ENCODE measurements at places on chromosomes 11 and 22.

DNA sequence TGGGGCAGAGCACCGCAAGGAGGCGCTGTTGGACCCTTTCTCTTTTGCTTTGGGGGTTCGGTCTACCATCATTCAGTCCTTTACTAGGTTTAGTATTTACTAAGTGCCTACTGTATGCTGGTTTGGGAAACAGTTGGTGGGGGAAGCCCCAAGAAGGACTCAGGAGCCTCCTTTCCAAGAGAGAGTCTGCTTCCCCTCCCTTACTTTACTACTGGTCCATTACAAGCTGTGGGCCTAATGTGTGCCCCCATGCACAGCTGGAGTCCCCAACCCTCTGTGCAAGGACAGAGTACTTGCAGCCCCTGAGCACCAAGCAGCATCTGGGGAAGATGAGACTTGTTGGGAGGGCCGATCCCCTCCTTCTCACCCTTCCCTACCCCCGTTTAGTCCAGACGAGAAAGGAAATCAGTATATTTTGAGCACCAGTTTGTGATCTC, 876 bp upstream of the UBE2L6 start:
- DNase-seq, result peak; percentile 94

DNA sequence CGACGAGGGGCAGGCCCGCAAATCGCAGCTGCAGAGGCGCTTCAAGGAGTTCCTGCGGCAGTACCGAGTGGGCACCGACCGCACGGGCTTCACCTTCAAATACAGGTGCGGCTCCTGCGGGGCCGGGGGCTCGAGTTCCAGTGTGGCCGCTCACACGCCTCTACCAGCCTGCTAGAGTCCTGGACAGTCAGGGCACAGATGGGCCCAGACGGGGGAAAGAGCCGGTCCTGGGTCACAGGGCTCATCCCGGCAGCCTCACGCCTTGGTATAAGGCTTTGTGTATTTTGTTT, 506 bp downstream of the MCM5 start:
- no peak for DNase-seq

GRCh38 chr22:24414523-24414922, 12.9 kb upstream of the ADORA2A start:
- no peak for DNase-seq

DNA sequence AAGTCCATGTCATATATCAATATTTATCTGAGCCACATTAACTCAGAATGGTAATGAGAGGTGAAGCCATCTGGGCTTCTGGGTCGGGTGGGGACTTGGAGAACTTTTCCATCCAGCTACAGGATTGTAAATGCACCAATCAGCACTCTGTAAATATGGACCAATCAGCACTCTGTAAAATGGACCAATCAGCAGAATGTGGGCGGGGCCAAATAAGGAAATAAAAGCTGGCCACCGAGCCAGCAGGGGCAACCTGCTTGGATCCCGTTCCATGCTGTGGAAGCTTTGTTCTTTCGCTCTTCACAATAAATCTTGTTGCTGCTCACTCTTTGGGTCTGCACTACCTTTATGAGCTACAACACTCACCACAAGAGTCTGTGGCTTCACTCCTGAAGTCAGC, 253.4 kb downstream of the JRKL start:
- no peak for DNase-seq

- DNase-seq, result peak; percentile 45
Observed at GRCh38 chr22:22954656-22955055, 67.0 kb downstream of the IGLL5 start.

GRCh38 chr22:47376322-47376700, 613.9 kb downstream of the TBC1D22A start:
- no peak for DNase-seq

GRCh38 chr11:2275334-2276279, 5.2 kb upstream of the ASCL2 start:
- no peak for DNase-seq

- DNase-seq, result no peak
Observed at GRCh38 chr11:73314117-73314961, 6.3 kb downstream of the ARHGEF17 start.

DNA sequence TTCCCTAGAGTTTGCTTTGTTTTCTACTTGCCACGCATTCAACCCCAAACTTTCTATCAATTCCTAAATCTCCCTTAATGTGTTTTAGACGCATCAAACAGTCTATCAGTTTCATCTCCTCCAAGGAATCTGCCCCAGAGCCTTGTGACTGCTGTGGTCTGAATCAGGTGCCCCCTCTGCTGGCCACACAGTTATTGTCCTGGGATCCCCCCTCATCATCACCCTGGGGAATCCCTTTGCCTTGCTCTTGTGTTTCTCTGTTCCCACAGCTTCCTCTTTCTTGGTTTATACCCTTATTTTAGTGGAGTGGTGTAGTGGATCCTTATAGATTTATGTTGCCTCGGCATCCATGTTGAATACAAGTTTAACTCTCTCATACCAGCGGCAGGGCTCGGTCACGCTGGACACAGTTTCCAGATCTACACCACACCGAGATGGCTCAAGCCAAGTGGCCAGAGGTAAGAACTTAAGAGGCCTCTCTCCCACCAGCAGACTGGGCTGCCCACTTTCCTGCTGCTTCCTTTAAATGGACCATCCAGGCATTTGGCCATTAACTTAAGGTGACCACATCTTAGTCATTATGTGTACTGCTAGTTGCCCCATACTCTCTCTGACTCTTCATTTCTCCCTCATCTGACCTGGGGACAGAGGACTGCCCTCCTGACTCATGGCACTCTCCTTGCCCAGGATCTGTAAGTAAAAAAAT, 8.2 kb downstream of the UPB1 start:
- DNase-seq, result peak; percentile 75

- no peak for DNase-seq
Observed at GRCh38 chr22:37473437-37473946, 12.7 kb downstream of the MFNG start.

- peak; percentile 30 for DNase-seq
Observed at GRCh38 chr11:1879941-1880720, 11.6 kb downstream of the PRR33 start.

DNA sequence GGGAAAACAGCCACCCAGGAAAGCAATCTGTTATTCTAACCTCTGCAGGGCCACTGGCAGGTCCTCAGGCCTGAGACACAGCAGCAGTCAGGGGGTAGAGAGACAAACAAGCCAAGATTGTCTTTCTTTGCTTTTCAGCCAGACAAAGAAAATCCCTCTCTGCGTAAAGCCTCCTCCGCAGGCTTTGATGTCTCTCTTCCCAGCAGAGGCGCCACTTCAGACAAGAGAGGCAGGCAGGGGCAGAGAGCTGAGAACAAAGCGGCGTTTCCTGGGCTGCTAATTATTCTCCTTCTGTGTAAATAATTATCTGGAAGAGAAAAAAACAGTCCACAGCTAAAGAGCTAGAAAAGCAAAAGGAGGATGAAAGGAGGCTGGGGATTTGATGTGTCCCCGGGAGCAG, 102.7 kb upstream of the SEZ6L start:
- DNase-seq, result no peak

DNA sequence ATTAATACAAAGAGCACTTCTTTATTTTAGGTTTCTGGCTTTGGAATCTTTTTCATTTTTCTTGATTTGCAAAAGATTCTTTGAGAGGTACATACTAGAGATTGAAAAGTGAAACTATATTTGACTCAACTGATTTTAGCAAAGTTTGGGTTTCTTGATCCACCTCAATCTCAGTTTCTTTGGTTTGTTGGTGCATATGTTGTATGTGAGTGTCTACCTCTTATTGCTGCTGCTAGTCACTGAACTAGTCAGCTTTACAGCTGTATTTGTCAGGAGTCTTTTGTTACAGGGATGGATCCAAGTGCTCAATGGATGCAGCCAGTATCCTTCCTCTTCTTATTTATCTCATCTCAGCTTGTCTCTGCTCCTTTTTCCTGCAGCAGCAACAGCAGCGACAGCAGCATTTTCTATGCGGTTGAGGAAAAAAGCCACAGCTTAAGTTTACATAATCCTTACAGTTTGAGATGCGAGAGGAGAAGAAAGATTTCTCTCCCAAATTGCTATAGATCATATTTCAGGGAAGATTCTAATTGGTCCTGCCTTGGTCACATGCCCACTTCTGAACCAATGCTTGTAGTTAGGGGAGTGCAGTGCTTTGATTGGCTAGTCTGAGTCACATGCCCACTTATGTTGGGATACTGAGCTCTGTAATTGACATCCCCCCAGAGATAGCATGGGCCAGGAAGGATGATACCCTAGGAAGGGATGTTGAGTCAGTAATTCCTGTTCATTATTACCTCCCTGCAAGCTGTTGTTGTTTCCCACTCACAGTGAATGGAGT, 10.0 kb upstream of the ZNRF3 start:
- no peak for DNase-seq

GRCh38 chr22:22789922-22790845, 97.4 kb upstream of the IGLL5 start:
- DNase-seq, result no peak

- no peak for DNase-seq
Observed at GRCh38 chr22:46290843-46291785, 5.6 kb upstream of the GTSE1 start.

- DNase-seq, result no peak
Observed at GRCh38 chr11:12749442-12749841, 75.2 kb downstream of the TEAD1 start.

DNA sequence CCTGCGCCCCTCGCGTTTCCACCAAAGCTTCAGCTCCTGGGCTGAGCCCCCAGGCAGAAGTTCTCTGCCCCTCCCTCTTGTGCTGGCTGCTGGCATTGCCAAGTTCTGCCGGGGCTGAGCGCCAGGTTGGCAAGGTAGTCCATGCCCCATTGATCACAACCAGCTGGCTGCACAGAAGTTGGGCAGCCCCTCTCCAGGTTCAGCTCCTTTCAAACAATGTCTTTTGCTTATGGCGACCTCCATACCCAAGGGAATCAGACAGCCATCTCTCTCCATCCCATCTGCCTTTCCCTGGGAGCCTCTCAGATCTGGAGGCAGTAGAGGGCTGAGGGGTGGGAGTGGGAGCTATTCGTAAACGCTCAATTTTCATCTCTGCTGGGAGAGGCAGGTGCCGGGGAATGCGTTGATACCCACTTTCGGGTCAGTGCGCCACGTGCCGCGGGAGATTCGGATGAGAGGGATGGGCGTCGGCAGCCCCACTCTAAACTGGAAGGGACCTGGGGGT, 1.5 kb downstream of the ADAMTS8 start:
- DNase-seq, result no peak

DNA sequence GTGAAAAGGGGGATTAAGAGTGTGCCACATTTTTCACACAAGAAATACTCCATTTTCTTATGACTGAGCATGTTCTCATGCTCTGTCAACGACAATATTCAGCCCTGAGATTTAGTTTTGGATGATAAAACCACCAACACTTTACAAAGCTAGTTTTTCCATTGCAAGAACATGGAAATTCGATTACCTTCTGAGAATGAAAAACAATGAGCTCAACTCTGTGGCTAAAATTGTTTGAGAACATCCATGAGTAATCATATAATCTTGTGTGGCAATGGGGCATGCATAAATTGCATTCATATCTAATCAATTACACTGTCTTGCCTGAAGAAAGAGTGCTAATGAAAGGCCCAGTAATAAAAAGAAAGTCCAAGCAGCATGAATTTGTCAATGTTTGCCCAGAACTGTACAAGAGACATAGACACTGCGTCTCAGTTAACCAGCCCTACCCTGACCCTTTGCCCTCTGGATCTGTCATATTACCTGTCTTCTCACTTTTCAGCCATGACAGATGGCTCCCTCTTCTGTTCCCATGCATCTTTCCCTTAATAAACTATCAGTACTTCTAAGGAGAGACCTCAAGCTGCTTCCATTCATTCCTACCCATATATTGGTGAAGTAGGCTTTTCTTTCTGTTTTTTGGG, 253.4 kb downstream of the FAM76B start:
- no peak for DNase-seq

DNA sequence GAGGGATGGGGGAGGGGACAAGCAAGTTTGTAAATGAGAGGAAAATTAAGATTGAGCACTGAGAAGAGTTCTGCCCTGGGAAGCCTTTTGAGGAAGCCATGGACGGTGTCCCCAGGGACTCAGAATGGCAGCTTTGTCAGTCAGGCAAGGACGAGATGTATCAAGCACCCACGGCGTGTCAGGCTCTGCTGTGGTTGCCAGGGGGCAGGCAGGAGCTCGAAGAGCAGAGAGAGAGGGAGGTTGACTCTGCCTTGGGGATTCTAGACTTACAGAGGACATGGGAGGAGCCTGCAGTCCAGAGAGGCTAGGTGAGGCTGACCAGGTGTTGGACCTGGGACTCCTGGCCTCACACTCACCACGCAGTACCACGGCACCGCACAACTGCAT, 29.1 kb upstream of the SYT7 start:
- no peak for DNase-seq

- peak; percentile 41 for DNase-seq
Observed at GRCh38 chr11:134261626-134262488, 8.5 kb downstream of the ACAD8 start.

- DNase-seq, result no peak
Observed at GRCh38 chr11:9575260-9576240, 2.1 kb downstream of the WEE1 start.

GRCh38 chr11:45318516-45318915, 32.4 kb upstream of the SYT13 start:
- no peak for DNase-seq

DNA sequence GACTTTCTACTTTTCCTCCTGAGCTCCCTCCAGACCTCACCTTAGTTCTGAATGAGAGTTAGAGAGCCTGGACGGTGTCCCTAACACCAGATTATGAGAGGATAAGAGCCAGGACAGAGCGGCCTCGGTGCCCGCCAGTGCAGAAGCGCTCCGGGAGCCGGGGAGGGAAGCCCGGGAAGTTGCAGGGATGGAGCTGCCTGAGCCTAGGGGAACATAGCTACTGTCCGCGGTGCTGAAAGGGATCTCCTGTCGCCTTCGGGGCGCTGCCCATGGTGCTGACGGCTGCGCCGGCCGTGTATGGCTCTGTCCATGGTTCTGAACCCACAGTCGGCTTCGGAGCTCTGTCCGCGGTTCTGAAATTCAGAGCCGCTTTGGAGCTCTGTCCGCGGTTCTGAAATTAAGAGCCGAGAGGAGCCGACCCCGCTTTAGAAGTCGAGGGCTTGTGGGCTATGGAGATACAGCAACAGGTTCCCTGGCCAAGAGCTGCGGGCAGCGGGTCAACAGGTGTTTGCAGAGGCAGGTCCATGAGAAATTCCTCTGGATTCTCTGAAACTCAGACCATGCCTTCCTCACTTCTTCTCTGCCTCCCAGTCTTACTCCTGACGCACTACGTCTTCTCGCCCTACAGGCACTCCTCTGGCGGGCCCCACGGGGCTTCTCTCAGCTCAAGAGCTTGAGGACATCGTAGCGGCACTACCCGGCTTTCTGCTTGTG, 814 bp downstream of the NPAS4 start:
- peak; percentile 94 for DNase-seq

GRCh38 chr11:35927682-35928081, 16.2 kb upstream of the LDLRAD3 start:
- DNase-seq, result no peak

- DNase-seq, result no peak
Observed at GRCh38 chr11:34145847-34146381, 40.5 kb downstream of the NAT10 start.

Measured in activated T-cell treated with anti-CD3 and anti-CD28 coated beads, Interleukin-2, amount 50 U/mL, for 24 hours (primary cell).